ENCODE measurements at places on chromosomes 2 and 18. TPM values are rescaled to one million over a fixed set of nuclear protein-coding genes. Genes with fewer than 3 reads are reported as not detected.

GRCh38 chr2:24058564-24059271, 9.2 kb downstream of the FKBP1B start:
- DNase-seq: no peak

DNA sequence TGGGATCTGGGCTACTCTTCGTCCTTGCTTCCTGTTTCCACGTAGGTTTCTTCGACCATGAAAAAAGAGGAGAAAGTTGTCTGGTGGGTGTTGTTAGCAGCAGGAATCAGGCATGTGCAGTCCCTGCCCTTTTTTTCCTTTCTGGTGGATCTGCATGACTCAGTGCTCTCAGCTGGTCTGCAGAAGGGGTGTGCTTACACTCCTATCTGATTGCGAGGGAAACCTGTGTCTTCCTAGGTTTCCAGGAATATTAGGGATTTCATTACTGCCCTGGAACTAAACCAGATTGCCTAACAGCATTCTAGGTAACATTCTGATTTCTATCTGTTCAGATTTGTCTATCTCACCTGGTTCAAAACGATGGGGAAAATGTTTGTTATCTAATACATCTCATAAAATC, 174.3 kb downstream of the CCDC102B start:
- DNase-seq: no peak

DNA sequence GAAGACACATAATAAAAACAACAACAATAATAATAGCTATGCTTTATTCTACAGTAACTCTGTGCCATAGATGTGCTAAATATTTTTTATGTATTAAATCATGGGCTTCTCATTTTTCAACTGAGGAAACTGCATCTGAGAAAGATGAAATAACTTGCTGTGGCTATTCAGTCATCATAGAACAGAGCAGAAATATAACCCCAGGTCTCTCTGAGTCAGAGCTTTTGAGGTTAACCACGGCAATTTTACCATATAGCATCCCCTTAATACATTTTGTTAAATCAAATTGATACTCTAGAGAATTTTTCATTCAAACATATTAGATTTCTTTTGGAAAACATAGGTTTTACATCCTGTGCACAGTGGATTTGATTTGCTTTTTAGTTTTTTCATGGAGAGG, 586.6 kb upstream of the KLHL29 start:
- DNase-seq: no peak

- no peak for DNase-seq
Measured at GRCh38 chr2:220930271-220931076, 641.6 kb downstream of the EPHA4 start.

The C1GALT1C1L gene
- polyA plus RNA-seq: 1.3 TPM

DNA sequence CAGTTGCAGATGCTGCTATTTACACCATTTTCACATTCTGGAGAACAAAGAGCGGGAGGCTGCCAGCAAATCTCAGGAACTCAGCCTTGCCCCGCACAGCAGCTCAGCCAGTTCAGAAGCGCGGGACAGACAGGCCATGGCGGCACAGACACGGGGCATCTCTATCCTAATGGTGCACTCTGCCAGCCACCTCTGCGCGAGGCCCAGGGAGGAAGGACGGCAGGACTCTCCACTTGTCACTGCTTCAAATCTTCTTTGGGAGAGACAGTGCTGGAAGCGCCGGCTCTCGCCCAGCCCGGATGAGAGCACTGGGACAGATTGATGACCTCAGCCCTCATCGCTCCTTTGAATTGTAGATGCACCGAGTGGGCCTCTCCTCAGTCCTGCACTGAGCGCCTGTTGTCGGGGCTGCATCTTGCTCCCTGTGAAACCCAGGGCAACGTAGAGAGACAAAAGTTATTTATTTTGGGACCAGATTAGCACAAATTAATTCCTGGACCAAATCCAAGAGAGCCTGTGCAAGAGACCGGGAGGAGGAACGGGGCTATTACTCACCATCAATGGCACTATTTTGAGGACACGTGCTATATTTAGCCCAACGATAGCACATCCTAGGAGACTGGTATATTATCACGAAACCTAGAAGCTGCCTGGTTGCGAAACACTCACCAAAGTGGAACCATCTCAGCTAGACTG, 211.4 kb upstream of the SMIM21 start:
- peak; percentile 60 for DNase-seq

DNA sequence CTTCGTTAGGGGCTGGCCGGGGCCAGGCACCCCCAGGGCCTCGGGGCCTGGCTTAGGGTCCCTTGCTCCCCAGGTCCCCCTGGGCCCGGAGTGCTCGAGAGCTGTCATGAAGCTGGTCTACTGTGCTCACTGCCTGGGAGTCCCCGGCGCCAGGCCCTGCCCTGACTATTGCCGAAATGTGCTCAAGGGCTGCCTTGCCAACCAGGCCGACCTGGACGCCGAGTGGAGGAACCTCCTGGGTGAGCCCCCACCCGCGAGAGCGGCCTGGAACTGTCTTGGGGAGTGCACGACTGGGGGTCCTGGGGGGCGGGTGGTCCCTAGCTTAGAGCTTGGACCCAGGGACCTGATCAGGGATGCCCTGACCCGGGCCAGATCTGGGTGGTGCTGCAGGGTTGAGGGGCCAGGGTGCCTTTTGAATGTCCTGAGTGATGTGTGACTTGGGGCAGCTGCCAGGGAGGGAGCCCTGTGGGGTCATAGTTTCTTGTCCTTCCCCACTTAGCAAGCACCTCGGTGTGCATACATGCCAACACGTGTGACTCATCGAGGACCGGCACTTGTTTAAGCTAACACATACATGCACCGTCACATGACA, 27.9 kb downstream of the GPC1 start:
- peak; percentile 27 for DNase-seq

DNA sequence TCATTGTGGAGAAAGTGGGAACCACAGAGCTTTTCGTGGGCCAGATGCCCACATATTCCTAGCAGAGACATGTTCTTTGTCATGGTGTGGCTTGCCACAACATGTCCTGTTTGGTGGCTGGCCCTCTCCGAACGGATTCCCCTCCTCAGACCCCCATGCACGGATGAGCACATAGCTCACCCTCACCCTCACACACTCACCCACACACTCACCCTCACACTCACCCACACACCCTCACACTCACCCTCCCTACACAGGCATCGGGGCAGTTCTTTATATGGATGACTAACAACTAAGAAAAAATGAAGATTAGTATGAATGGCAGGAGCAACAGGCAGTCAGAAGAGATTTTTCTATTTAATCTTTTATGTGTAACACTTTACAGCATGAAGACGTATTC, 149.9 kb downstream of the ZNF236 start:
- no peak for DNase-seq

GRCh38 chr18:74230922-74231714, 60.6 kb downstream of the CYB5A start:
- DNase-seq: no peak

The UGT1A5 gene
- polyA plus RNA-seq: not detected
